ENCODE measurements at places on chromosomes 3 and 15. TPM values are rescaled to one million over a fixed set of nuclear protein-coding genes. Genes with fewer than 3 reads are reported as not detected.

GRCh38 chr3:170689893-170690660, 104.2 kb upstream of the SLC7A14 start:
- DNase-seq, result peak; percentile 61

- DNase-seq, result peak; percentile 20
Observed at GRCh38 chr15:62658498-62658897, 384.0 kb upstream of the TPM1 start.

DNA sequence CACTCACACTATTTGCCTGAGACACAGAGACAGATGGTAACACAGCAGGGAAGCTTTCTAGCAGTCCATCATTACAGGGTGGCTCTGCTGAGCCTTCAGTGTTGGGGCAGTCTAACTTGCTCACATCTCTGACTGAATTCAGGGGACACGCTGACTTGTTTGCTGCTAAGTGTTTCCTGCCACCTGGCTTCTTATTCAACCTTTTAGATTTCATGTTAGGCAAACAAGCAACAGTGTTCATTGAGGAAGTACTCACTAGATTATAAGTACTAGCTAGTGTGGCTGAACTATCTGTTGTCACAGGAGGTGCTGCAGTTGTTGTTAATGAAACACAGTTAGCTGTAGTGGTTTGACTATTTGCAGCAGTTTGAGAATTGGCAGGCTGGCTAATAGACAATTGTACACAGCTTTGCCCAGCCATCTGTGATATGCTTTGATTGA, 37.3 kb downstream of the USF3 start:
- DNase-seq, result no peak

DNA sequence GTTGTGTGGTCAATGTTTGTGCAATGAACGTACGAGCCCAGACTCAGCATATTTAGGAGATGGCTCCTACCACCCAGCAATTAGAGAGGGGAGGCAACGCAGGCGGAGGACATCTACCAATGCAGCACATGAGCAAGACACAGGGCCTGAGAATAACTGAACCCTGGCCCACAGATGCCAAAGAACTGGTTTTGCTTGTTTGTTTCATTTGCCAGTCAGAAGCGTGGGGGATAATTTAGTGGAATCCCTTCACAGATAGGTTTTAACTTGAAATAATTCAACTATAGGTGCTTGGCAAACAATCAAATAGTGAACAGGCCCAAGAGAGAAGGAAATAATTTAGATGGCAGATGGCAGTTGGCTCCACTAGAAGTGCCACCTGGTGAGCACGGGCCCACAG, 54.8 kb downstream of the LIPC start:
- DNase-seq, result no peak

GRCh38 chr3:174431717-174432116, 427.4 kb upstream of the NAALADL2 start:
- DNase-seq, result peak; percentile 39

DNA sequence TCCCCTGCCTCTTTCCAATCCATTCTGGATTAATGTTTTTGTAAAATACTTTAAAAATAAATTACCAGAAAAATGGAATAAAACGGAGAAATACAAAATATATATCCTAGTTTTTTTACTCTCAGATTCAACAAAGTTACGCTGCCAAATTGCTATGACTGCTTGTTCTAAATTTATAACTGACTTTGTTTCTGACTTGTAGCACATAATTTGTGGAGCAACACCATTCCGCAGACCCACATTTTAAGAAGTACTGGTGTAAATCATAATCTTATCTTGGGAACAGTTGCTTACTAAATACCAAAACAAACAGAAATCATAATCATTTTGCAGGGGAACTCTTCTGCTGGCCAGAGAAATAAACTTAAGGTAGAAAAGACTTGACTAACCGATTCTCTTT, 339.4 kb upstream of the CBLB start:
- DNase-seq, result no peak

DNA sequence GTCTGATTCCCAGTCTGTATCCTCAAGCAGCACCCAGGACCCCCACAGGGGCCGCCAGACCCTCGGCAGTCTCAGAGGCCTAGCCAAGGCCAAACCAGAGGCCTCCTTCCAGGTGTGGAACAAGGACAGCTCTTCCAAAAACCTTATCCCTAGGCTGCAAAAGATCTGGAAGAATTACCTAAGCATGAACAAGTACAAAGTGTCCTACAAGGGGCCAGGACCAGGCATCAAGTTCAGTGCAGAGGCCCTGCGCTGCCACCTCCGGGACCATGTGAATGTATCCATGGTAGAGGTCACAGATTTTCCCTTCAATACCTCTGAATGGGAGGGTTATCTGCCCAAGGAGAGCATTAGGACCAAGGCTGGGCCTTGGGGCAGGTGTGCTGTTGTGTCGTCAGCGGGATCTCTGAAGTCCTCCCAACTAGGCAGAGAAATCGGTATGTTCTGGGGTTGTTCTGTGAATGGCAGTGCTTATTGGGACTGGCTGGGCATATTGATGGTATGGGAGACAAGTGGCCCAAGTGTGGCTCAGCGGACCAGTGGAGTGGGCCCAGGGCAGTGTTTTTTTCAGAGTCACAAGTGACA, 96.3 kb downstream of the RPL39L start:
- DNase-seq, result no peak

DNA sequence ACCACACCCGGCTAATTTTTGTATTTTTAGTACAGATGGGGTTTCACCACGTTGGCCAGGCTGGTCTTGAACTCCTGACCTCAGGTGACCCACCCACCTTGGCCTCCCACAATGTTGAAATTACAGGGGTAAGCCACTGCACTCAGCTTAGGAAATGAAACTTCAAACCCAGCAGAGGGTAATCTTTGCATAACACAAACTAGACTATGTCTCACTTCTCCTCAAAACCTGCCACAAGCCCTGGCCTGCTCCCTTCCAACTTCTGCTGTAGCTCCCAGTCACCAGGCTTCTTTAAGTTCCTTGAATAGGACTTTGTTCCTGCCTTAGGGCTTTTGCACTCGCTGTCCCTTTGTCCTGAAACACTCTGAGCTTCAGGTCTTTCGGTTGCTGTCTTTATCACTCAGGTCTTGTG, 39.2 kb upstream of the SEMA4B start:
- DNase-seq, result no peak

GRCh38 chr15:83498801-83499200, 51.7 kb downstream of the SH3GL3 start:
- DNase-seq, result no peak

DNA sequence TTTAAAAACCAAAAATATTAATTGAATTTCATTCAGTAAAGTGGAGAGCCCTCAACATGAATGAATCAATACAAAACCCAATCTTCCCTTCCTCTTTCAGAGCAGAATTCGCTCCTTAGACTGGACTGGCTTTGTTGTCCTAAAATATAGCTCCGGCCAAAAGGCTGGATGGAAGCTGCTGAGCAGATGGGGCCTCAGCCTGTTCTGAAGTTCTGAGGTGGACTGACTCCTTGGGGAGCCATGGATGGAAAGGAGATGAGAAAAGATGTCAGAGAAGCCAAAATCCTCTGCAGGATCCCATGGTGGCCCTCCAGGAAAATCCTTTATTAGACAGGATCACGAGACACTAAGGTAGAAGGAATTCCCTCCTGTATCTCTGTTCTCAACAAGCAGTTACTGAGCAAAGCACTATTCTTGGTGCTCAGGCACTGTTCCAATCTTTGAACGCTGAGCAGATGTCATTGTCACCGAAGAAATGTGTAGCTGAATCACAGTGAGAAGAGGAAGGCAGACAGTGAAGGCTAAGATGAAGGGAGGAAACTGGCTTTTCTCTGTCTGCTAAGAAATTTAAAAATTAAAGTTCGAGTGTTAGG, 122.0 kb downstream of the SEMA6D start:
- DNase-seq, result no peak

GRCh38 chr3:74711913-74712512, 97.6 kb upstream of the CNTN3 start:
- DNase-seq, result no peak

DNA sequence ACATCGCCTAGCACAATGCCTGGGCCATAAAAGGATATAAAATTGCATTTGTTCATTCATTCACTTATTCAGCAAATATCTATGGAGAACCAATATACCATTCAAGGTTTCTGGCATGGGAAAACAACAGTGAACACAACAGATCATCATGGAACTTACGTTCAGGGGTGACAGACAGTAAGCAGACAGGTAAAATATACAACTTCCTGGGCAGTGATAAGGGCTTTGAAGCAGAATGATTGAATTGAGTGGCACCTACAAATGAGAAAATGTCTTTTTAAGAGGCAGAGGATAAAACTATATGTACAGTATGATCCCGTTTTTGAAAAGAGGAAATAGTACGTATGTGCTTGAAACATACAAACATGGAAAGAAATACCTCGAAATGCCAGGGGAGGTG, 39.2 kb downstream of the CMTM7 start:
- no peak for DNase-seq

- peak; percentile 55 for DNase-seq
Observed at GRCh38 chr3:124951511-124952281, 17.1 kb upstream of the MUC13 start.

GRCh38 chr15:42036966-42037365, 16.1 kb upstream of the PLA2G4E start:
- DNase-seq, result no peak

DNA sequence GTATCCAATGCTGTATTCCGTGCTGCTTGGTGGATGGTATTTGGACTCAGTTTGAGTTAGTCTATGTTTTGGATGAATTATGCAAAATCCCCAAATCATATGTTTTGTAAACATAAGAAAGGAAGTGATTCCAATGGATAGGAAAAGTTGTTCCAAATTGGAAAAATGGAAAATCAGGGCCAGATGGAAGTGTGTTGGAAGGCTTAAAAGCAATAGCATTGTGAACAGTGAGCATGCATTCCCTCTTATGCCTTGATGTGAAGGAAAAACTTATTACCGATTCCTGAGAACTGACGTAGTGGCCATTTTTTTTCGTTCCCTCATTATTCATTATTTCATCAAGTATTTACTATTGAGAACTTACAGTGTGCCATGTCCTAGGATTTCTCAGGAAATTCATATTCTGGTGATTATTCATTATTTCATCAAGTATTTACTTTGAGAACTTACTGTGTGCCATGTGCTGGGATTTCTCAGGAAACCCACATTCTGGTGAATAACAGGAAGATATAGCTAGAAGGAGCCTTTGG, 144.1 kb upstream of the TPRG1 start:
- DNase-seq, result no peak

DNA sequence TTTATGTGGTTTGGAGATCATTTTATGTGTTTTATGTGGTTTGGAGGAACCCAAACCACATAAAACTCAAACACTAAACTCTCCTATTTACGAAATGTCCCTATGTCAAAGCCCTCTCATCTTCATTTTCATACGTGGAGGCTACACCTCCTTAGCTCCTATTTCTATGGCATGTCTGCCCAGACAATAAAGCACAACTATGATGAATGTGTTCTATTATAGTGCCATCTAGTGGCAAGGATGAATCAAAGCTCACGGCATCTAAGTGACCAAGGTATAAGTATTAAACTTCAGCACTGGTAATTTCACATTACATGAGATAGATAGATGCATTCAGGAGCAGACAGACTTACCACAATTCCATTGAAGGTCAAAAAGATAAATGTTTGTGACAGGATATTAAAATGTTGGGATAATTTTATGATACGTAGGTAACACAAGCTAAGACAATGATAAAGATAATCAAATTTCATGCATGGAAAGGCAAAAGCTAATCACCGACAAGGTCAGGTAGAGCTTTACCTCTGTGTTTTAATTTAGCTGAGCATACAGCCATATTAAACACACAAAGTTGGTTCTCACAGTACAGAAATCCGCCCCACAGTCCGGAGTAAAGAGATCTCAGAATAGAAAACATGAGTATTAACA, 130.6 kb upstream of the FHIT start:
- peak; percentile 36 for DNase-seq

DNA sequence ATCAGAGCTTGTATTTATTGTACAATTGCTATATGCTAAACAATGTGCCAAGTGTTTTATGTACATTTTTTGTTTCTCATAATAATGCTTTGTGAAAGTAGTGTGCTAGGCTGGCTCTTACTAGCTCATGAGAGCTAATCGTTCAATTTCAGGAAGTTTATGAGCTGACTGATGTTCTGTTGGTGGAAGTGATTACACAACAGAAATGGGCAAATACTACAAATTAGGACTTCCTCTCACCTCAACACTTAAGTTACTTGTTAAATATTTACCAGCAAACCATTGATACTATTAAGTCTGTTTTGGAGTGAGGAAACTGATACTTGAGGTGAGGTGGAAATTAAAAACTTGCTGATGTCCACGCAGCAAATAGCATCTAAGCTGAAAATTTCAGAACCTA, 32.3 kb downstream of the SLC9C1 start:
- DNase-seq, result no peak

GRCh38 chr3:118785415-118785814, 249.2 kb downstream of the IGSF11 start:
- DNase-seq, result no peak

DNA sequence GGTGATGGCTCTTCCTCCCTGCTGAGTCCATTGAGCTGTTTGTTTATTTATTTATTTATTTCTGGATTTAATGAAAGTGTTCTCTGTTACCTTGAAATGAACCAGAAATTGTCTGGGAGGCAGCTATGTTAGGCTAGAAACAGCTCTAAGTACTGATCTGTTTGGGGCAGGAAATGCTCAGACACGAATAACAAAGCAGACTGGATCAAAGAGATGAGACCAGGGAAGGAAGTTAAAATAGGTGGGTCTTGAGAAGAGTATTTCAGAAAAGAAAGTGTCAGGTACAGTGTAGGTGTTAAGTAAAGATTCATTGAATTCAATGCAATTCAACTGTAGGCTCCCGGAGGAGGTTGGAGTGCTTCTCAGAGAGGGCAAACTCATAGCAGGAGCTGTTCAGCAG, 173.3 kb downstream of the IL20RB start:
- no peak for DNase-seq

DNA sequence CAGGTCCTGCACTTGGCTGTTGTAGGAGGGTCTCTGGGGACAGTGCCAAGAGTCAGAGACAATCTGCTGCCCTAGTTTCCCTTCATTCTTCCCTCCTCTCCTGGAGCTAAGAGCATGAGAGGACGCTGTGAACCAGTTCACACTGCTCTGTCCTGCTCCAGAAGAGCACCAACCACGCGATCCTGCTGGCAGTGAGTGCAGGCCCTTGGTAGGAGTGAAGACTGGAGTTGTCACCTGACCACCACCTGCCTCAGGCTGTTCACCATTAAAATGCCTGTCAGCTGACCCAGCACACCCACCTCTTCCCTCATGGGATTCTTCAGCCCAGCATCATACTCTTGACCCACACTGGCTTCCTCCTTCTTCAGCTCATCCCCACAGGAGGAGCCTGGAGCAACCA, 2.9 kb downstream of the TM6SF1 start:
- DNase-seq, result no peak

GRCh38 chr3:29936766-29937165, 655.9 kb downstream of the RBMS3 start:
- DNase-seq, result no peak

Gene TF
- not detected for total RNA-seq

Gene TEX55
- total RNA-seq, result not detected

Gene DPPA4
- not detected for total RNA-seq

Gene CPNE4
- 0.32 TPM for total RNA-seq

Gene MYH15
- total RNA-seq, result 0.44 TPM

Gene PIF1
- 9.0 TPM for total RNA-seq

Gene TMEM40
- 0.74 TPM for total RNA-seq

Gene GXYLT2
- total RNA-seq, result 7.7 TPM
